ENCODE measurements at places on chromosomes 11 and 22.

DNA sequence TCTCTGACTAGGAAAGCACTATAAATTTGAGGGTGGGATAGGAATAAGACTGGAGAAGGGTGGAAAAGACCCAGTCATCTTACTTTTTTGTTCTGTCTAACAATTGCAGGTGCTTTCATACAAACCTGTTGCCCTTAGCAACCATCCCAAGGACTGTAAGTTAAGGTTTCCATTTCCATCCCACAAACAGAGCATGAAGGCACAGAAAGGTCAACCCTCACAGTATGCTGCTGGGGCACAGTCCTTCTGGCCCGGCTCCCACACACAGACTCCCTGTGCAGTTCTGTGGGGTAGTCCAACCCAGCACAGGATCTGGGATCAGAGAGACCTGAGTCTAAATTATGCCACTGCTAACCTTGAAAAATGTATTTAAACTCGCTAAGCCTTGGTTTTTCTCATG, 38.4 kb upstream of the ETS1 start:
- H3K27me3 ChIP-seq, result no peaks in the 10 kb centered on the region
- H3K4me3 ChIP-seq, result peak overlapping the region; percentile 57

GRCh38 chr11:26557666-26558065, 14.4 kb downstream of the MUC15 start:
- no peaks in the 10 kb centered on the region for H3K27me3 ChIP-seq
- no peak overlapping the region for H3K4me3 ChIP-seq
- DNase-seq, result no peak
- H3K27ac ChIP-seq, result no peak overlapping the region
- no peaks in the 10 kb centered on the region for H3K4me1 ChIP-seq

GRCh38 chr22:20312396-20313191, 7.3 kb downstream of the DGCR6L start:
- H3K36me3 ChIP-seq, result no peaks in the 10 kb centered on the region
- no peak overlapping the region for H3K27ac ChIP-seq
- DNase-seq, result no peak

GRCh38 chr22:43625242-43625641, 186.9 kb downstream of the EFCAB6 start:
- DNase-seq, result no peak
- no peak overlapping the region for H3K4me3 ChIP-seq
- no peak overlapping the region for H3K27ac ChIP-seq
- no peaks in the 10 kb centered on the region for H3K36me3 ChIP-seq

GRCh38 chr11:47651818-47652469, 9.6 kb upstream of the MTCH2 start:
- no peak for DNase-seq
- H3K4me1 ChIP-seq, result no peaks in the 10 kb centered on the region
- peaks cover 3% of the 10 kb centered on the region for H3K27me3 ChIP-seq
- H3K4me3 ChIP-seq, result no peak overlapping the region

DNA sequence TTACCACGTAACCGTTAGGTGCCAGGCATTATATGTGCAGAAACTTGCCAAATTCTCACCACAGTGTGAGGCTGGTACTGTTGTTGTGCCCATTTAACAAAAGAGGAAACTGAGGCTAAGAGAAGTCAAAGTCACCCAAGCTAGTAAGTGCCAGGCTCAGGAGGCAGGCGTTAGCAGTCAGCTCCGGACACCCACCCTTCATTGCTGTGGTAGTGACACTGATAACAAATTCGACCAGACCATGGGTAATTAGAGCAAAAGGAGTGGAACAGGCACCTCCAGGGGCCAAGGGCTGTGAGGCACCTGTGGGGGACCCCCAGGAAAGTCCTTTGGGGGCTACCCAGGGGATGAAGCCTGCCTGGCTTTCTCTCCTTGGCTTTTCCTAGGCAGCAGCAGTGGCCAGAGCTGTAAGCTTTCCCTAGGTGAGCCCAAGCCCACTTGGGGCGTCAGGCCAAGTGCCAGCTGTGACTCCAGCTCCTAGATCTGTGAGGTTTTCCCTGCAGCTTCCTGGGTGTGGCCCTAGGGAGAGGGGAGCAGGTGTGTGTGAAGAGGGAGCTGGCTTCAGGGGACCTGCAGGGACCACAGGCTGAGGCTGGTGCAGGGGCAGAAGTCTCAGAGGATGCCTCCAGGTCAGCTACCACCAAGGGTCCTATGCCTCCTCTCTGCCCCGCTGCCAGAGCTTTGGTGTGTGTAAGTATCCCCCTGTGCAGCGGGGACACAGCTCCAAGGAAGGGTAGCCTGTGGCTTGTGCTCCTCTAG, 19.7 kb upstream of the ALX4 start:
- H3K4me1 ChIP-seq, result no peaks in the 10 kb centered on the region
- no peak for DNase-seq
- H3K27me3 ChIP-seq, result peaks cover 47% of the 10 kb centered on the region
- H3K36me3 ChIP-seq, result no peaks in the 10 kb centered on the region
- no peak overlapping the region for H3K27ac ChIP-seq

Data from activated CD4-positive, alpha-beta memory T cell treated with anti-CD3 and anti-CD28 coated beads for 36 hours (primary cell).